Sigmoid colon (tissue), 7 donors: ENCODE measurements at places on chromosomes 6 and 20. TPM values are rescaled to one million over a fixed set of nuclear protein-coding genes. Genes with fewer than 3 reads are reported as not detected.
A peak's percentile ranks its signal among the peaks of the same experiment; 100 is the strongest.

Gene COL19A1
- not detected for polyA plus RNA-seq

Gene MOG
- not detected for polyA plus RNA-seq

GRCh38 chr20:62523473-62524203, 47.8 kb upstream of the GATA5 start:
- H3K4me1 ChIP-seq, result peaks cover 13% of the 10 kb centered on the region
- no peaks in the 10 kb centered on the region for H3K36me3 ChIP-seq
- H3K27me3 ChIP-seq, result no peaks in the 10 kb centered on the region
- no peak for DNase-seq
- H3K4me3 ChIP-seq, result no peak overlapping the region
- no peak overlapping the region for H3K27ac ChIP-seq

DNA sequence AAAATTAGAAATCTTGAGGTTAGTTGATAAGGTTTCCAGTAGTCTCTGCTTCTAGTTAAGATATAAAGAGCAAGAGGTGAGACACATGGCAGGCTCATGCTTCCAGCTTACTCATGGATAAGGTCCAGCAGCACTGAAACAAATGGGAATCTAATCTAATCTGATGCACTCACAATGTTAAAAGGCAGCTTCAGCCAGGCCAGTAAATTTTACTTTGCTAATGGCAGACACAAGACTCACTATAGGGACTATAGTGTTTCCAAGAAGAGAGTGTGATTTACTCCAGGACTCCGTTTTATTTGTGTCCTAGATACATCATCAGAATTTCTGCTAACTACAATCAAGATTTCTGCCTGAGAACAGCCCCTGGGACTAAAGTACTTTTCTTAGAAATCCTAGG, 324.8 kb downstream of the SMOC2 start:
- no peak overlapping the region for H3K27ac ChIP-seq
- no peak overlapping the region for H3K4me3 ChIP-seq
- H3K27me3 ChIP-seq, result no peaks in the 10 kb centered on the region
- DNase-seq, result no peak

- H3K27ac ChIP-seq, result no peak overlapping the region
- peaks cover 14% of the 10 kb centered on the region for H3K4me1 ChIP-seq
- peaks cover 34% of the 10 kb centered on the region for H3K36me3 ChIP-seq
- DNase-seq, result no peak
- H3K4me3 ChIP-seq, result no peak overlapping the region
Observed at GRCh38 chr6:37319156-37319555, 34.6 kb upstream of the RNF8 start.

DNA sequence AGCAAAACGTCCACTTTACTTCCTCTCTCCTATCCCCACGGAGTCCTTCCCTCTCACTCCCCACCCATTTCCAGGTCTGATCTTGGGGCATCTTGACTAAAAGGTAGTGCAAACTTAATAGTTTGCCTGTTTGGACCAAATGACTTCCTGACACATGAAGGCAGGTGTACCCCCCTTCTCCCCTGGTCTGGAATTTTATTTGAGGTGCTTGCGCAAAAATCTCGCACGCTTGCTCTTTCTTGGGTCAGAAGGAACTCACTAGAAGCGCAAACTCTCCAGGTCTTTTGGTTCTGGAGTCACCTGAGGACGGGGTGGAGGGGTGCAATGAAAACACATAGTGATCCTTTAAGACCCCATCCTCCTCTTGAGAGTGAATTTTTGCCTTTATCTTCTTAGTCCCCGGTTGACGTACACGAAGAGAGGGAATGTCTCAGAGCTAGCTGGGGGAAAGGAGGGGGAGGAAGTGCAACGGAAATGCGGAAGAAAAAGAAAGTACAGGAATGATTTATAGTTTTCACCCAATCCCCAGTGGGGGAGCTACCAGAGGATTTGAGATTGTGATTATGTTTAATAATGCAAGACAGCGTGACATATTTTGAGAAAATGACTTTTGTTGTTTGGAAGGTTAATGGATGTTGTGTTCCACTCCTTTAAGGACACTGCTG, 4.9 kb downstream of the ADGRB3 start:
- DNase-seq, result no peak
- H3K27me3 ChIP-seq, result no peaks in the 10 kb centered on the region
- peaks cover 14% of the 10 kb centered on the region for H3K4me1 ChIP-seq
- H3K27ac ChIP-seq, result peak overlapping the region; percentile 22
- no peaks in the 10 kb centered on the region for H3K36me3 ChIP-seq
- H3K4me3 ChIP-seq, result peak overlapping the region; percentile 6
